ENCODE measurements at places on chromosomes 6 and 20. TPM values are rescaled to one million over a fixed set of nuclear protein-coding genes. Genes with fewer than 3 reads are reported as not detected.

DNA sequence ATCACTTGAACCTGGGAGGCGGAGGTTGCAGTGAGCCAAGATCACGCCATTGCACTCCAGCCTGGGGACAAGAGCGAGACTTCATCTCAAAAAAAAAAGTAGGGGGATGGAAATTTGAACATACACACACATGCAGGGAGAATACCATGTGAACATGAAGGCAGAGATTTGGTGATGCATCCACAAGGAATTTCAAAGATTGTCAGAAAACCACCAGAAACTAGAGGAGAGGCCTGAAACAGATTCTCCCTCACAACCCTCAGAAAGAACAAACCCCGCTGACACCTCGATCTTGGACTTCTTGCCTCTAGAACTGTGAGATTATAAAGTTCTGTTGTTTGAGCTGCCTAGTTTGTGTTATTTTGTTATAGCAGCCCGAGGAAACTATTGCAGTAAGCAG, 125.5 kb downstream of the GPX5 start:
- no peak for DNase-seq

DNA sequence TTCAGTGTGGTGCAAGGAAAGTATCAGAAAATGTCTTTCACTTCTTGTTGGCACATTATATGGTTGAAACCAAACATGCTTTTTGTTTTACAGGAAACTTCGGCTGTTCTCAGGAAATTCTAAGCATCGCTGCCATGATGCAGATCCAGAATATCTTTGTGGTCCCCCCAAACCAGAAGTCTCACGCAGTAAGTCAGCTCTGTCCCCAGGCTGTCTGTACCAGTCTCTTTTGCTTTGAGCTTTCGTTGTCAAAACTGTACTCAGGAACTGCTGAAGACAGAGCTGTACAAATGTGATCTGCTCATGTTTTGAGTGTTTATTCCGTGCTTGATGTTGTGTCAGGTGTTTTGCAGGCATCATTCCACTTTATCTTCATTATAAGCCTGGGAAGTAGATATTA, 59.6 kb downstream of the DHX35 start:
- no peak for DNase-seq

GRCh38 chr6:161658211-161658610, 384.4 kb upstream of the AGPAT4 start:
- no peak for DNase-seq

- no peak for DNase-seq
Measured at GRCh38 chr6:1076531-1077459, 235.1 kb upstream of the FOXQ1 start.

The BCAS1 gene
- not detected for total RNA-seq

- no peak for DNase-seq
Measured at GRCh38 chr6:21213492-21213891, 380.1 kb upstream of the SOX4 start.

DNA sequence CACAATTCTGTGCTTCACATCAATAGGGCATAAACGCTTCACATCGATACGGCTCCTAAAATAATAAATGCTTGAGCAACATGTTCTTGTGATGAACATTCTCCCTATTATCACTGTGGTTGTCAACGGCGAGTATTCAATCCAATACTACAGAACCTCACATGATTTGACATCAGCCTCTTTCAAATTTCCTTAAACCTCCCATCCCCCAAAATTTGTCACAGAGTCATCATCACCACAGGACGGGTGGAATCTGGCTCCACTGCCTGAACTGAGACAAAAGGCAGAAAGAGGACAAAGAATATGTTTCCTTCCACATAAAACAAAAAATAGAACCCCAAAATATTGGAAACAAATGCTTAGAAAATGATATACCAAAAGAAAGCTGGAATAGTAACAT, 7.3 kb downstream of the THEMIS start:
- DNase-seq = no peak

The CGAS gene
- 0.96 TPM for total RNA-seq

The CGA gene
- total RNA-seq = not detected

The LHFPL5 gene
- total RNA-seq = not detected

- DNase-seq = no peak
Measured at GRCh38 chr20:18431206-18431605, 35.6 kb downstream of the DZANK1 start.

- DNase-seq = no peak
Measured at GRCh38 chr20:3758566-3758965, 9.0 kb downstream of the ADISSP start.

DNA sequence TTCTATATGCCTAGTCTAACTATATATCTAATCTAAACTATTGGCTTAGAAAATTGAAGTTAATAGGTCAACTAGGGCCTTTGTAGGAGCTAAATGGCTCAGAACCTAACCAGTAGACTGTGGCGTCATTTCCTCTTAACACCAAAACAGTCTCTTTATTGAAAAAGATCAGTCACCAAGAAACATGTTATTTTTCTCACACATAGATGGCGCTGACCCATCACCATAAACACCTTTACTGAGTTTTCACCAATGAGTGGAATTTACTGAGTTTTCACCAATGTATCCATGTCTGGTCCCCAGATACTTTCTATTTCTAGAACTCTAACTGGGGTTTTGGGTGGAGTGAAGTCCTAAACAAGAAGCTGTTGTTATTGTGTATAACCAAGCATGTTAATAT, 636.0 kb downstream of the BCKDHB start:
- DNase-seq = no peak

- peak; percentile 20 for DNase-seq
Measured at GRCh38 chr6:93418408-93419303, 703 bp downstream of the EPHA7 start.

- DNase-seq = no peak
Measured at GRCh38 chr6:157984686-157985225, 3.1 kb downstream of the SYNJ2 start.

- no peak for DNase-seq
Measured at GRCh38 chr6:163839296-163839695, 424.8 kb downstream of the QKI start.

GRCh38 chr6:44655412-44656342, 268.2 kb downstream of the CDC5L start:
- DNase-seq = peak; percentile 66

DNA sequence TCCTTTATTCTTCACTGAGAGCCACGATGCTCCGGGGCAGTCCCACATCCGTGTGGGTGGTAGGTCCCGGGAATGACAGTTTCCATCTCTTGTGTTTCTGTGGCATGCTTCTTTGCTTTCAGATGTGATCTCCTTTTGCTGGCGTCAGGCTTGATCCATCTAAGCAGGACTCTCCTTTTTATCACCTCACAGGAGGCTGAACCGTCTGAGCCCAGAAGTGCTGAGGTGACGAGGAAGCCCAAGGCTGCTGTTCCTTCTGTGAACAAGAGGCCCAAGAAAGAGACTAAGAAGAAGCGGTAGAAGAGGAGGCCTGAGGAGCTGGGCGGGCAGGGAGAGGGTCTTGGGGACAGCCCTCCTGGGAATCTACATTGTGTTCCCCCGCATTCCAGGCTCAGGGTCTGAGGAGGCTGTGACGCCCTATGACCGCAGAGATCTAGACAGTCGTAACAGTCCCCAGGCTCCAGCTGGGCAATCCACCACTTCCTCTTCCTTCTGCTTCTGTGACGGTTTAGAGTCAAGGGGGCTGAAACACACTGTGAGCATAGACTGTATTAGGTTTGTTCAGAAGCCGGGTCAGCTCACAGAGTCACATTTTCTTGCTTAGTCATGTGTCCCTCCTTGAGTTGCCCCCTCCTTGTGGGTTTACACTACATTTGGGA, 26.8 kb downstream of the MANBAL start:
- no peak for DNase-seq

The CLPSL1 gene
- not detected for total RNA-seq

- peak; percentile 71 for DNase-seq
Measured at GRCh38 chr20:36435592-36436541, 105.5 kb upstream of the MYL9 start.

The OTOR gene
- total RNA-seq = not detected

DNA sequence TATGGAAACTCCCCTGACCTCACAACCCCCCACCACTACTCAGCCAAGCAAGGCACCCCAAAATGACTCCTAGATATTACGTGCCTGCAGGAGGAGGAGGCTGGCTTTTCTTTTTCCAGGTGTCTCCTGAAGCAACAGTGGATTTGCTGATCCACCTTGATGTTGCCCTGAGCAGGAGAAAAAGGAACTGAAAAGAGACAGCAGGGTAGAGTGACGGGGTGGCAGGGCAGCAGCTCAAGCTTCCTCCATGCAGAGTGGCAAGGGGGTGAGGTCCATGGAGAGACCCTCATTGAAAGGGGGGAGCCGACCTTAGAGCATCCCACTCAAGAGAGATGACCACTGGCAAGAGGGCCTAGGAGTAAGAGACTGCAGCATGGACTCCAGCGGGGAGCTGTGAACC, 112.0 kb upstream of the SIRPA start:
- no peak for DNase-seq

GRCh38 chr6:75530696-75531095, 37.1 kb upstream of the FILIP1 start:
- no peak for DNase-seq

DNA sequence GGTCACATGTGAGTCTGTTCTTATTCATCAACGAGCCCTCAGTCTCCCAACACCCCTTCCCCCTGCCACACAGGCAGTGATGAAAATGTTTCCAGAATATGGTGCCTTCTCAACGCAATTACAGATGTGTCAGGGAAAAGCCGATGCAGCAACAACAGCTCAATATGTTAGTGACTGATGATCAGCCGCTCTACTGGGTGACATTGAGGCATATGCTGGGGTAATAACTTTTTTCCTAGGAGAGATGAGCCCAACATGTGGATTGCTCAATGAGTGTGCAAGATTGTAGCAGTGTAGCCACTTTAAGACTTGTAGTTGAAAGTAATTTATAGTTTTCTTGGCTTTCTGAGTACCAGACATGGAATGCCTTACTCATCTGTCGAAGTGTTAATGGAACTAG, 49.4 kb downstream of the DTD1 start:
- DNase-seq = no peak

The RWDD1 gene
- 73.3 TPM for total RNA-seq

The BNIP5 gene
- not detected for total RNA-seq
